Occipital lobe (tissue), 3 donors: ENCODE measurements at places on chromosomes 5 and 9. TPM values are rescaled to one million over a fixed set of nuclear protein-coding genes. Genes with fewer than 3 reads are reported as not detected.

- DNase-seq = peak; percentile 54
Observed at GRCh38 chr5:176793343-176793699, 17.0 kb upstream of the UNC5A start.

DNA sequence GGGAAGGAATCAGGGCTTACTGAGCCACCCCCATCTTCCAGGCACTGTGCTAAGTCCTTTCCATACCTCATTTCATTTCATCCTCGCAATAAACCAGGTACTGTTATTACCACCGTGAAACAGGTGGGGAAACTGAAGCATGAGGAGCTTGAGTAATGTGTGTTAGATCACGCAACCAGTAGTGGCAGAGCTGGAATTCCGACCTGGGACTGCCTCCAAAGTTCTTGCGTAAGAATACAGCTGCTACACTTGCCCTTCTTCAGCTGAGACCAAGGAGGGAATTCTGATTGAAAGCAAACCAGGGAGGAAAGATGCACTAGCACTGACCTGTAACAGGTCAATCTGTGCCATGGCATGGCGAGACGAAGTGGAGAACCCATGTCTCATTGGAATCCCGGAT, 113.4 kb upstream of the MSX2 start:
- DNase-seq = no peak

DNA sequence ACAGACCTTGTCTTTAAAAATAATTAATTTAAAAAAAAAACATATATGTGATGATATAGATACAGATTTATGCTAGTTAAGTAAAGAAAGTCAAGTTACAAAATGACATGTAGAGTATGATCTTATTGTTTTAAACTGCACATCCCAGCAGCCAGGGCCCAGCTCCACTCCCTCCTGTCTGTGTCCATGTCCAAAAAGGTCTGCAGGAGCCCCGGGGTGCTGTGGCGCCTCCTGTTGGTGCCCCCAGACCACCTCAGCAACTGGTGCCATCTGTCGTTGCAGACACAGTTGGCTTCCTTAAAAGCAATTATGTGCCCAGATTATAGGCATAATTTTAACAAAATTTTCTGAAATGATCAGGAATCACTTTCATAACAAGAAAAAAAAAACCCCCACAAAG, 33.3 kb downstream of the IPPK start:
- DNase-seq = no peak

- no peak for DNase-seq
Observed at GRCh38 chr5:56154732-56155484, 78.2 kb downstream of the ANKRD55 start.

DNA sequence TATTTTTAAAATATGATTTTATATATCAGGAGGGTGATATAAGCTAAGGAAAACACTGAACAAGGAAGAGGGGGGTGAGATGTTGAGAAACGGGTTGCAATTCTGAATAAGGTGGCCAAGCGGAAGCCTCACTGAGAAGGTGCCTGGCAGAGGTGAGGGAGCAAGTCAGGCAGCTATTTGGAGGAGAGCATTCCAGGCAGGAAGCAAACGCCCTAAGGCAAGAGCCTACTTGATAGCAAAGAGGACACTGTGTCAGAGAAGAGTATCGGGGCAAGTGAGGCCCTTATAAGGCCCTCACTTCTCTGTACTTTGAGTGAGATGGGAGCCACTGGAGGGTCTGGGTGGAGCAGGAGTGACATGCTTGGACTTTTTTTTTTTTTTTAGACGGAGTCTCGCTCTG, 8.0 kb upstream of the CTNNA1 start:
- no peak for DNase-seq

GRCh38 chr9:87441251-87441650, 56.4 kb upstream of the DAPK1 start:
- no peak for DNase-seq

Gene GTF3C5
- total RNA-seq = 29.2 TPM

Gene PRLR
- total RNA-seq = 3.3 TPM

Gene ENTREP1
- total RNA-seq = 1.4 TPM

- no peak for DNase-seq
Observed at GRCh38 chr5:65734921-65735320, 12.9 kb downstream of the NLN start.

DNA sequence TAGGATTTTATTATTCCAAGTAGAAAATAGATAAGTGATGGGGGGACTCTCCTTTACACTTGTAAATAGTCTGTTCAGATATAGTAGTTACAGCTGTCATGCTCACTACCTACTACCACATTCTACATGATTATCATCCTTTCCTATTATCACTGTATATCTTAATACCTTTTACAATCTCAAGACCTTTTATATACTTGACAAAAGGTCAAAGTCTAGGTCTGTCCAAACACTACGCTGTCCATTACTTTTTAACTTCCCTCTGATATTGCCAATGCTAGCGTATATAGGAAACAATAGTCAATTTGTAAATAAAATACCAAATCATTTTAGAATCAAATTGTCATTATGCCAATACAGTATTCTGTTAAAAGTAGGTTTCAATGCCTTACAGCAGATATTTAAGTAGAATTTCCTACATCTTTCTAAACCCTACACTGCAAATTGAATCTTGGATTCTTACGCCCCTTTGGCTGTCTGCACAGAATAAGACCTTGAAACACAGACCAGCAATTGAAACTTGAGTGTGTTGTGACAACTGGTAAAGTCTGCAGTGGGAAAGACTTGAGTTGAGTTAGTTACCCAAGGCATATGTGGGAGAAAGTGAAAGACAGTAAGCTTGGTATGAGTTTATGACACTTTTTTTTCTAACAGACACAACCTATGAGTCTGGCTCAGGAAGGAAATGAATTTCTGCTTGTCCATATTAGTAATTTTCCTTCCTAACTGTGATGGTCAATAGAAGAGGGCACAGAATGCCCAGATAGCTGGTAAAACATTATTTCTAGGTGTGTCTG, 827.6 kb upstream of the ACO1 start:
- DNase-seq = no peak

Gene FBLL1
- 54.9 TPM for total RNA-seq

GRCh38 chr9:21289848-21290247, 15.3 kb downstream of the IFNA5 start:
- no peak for DNase-seq

- peak; percentile 4 for DNase-seq
Observed at GRCh38 chr5:91212714-91213092, 170.4 kb downstream of the ARRDC3 start.

Gene EIF4E1B
- total RNA-seq = not detected

Gene TAS2R1
- total RNA-seq = 0.62 TPM

- DNase-seq = no peak
Observed at GRCh38 chr5:126973193-126973592, 57.2 kb downstream of the MARCHF3 start.

DNA sequence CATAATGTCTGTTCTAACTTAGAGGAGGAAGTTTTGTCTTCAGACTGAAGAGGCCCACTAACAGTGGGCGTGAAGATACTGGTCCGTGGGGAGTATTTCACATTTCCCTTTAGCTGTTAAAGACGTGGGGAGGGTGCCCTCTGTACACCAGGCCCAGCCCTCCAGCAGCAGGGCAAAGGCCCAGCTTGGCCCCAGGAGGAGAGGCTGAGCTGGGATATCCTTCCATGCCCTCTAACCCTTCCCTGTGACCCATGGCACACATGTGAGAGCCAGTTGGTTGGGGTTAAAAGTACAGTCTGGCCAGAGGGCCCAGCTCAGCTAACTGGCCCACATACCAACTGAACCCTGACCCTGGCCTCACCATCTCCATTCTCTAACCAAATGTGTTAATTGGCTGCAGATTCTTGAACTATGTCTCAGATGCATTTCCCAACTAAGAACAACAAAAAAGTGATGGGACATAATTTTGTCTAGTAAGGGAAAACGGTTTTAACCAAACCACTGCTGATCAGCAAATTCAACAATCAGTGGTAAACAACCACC, 74.4 kb downstream of the LHFPL2 start:
- DNase-seq = no peak

Gene TMEM171
- 0.78 TPM for total RNA-seq

GRCh38 chr9:128634651-128635262, 21.9 kb downstream of the DYNC2I2 start:
- DNase-seq = no peak

Gene PCDHB6
- 3.1 TPM for total RNA-seq

Gene PRUNE2
- 13.4 TPM for total RNA-seq

DNA sequence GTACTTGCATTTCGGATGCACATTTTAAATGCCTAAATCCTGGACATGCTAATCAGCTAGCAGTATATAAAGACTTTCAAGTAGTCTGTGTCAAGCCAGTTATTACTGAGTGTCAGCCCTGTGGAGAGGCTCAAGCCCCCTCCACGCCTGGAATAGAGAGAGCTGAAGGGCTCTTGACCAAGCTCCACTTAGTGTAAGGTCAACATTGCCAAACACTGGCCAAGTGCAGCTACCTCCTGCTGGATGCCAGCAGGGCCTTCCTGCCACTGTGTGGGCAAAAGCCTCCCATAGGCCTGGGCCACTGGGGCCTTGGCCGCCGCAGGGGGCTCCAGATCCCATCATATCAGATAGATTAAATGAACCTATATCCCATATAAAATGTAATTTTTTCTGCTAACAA, 239.4 kb upstream of the PANK3 start:
- DNase-seq = no peak

Gene ANKRD31
- total RNA-seq = 0.94 TPM

- no peak for DNase-seq
Observed at GRCh38 chr5:78757269-78758053, 108.9 kb upstream of the LHFPL2 start.

DNA sequence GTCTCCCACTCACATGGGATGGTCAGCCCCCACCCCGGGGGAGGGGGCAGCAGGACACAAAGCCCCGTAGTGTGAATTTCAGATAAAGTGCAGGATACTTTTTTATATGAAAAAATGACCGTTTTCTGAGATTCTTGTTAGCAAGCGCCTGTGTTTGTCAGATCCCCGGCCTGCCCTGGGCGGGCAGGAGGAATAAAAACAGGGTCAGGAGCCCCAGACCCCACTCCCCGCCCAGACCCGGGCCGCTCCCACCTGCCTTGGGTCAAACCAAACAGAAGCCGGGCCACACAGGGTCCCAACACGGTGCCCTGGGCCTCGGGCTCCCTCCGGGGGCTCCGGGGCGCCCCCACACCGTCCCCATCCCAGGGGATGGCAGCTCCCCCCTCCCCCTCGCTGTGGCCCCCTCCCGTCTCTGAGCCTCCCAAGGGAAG, 13.5 kb upstream of the NRARP start:
- DNase-seq = no peak

DNA sequence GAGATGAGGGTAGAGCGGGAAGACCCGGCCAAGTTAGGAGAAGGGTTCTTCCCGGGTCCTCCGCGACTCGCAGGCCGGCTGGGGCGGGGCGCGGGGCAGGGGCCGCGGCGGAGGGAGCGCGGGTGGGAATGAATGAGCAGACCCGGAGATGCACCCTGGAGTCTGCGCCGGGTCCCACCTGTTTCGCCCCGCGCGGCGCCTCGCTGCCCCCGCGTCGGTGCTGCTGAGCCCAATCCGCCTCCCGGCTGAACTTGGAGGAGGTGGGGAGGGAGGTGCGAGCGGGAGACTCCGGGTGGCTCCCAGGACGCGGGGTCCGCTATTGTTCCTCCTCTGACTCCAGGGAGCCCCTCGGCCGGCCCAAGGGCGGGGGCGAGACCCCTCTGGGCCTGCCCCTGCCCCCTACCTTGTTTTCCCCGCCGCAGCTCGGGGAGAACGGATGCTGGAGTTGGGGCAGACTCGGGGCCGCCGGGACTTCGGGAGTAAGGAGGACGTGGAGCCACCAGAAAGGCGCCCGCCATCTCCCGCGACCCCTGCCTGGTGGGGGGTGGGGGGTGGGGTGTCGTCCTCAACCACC, 659 bp downstream of the RAI14 start:
- no peak for DNase-seq

Gene SNCAIP
- total RNA-seq = 48.2 TPM

Gene ADAMTS2
- 0.78 TPM for total RNA-seq

Gene PAEP
- not detected for total RNA-seq

Gene PCDHGA5
- 6.6 TPM for total RNA-seq

- DNase-seq = no peak
Observed at GRCh38 chr5:107437986-107438510, 232.7 kb downstream of the EFNA5 start.
